ENCODE measurements at places on chromosomes 2 and 18. TPM values are rescaled to one million over a fixed set of nuclear protein-coding genes. Genes with fewer than 3 reads are reported as not detected.

GALNT13 gene
- not detected for total RNA-seq

SLC4A5 gene
- total RNA-seq, result 4.3 TPM

SPC25 gene
- total RNA-seq, result 51.6 TPM

SCN2A gene
- not detected for total RNA-seq

NCKAP5 gene
- total RNA-seq, result not detected

MAP4K3 gene
- 8.1 TPM for total RNA-seq

FAM110C gene
- 0.22 TPM for total RNA-seq

NIFK gene
- total RNA-seq, result 68.2 TPM

STAT4 gene
- total RNA-seq, result 72.6 TPM

IL1RL1 gene
- 0.12 TPM for total RNA-seq

NCK2 gene
- 73.3 TPM for total RNA-seq

FSIP2 gene
- 0.17 TPM for total RNA-seq

UGT1A10 gene
- not detected for total RNA-seq

DGKD gene
- 97.5 TPM for total RNA-seq

SYT4 gene
- not detected for total RNA-seq

DNAJC5G gene
- not detected for total RNA-seq

MAB21L4 gene
- not detected for total RNA-seq

INPP5D gene
- 138 TPM for total RNA-seq

CD207 gene
- total RNA-seq, result not detected

ANKRD30BL gene
- total RNA-seq, result not detected

C1QL2 gene
- not detected for total RNA-seq

EPAS1 gene
- 6.9 TPM for total RNA-seq

SP140L gene
- total RNA-seq, result 95.1 TPM
